DMS 273 treated with DMSO at 0.1 percent for 48 hours (cell line): ENCODE measurements at places on chromosomes 7 and 10.

- no peak for DNase-seq
These were observed 44.4 kb upstream of the TOMM7 start for GRCh38 chr7:22867003-22867402.

- no peak for DNase-seq
These were observed 473 bp upstream of the ZNF32 start for GRCh38 chr10:43649185-43649523.

- no peak for DNase-seq
These were observed 514.8 kb downstream of the AUTS2 start for GRCh38 chr7:70113078-70113477.

GRCh38 chr10:19970256-19970655, 154.0 kb downstream of the PLXDC2 start:
- DNase-seq = no peak

- no peak for DNase-seq
These were observed 406.3 kb downstream of the GFRA1 start for GRCh38 chr10:115866691-115867090.

DNA sequence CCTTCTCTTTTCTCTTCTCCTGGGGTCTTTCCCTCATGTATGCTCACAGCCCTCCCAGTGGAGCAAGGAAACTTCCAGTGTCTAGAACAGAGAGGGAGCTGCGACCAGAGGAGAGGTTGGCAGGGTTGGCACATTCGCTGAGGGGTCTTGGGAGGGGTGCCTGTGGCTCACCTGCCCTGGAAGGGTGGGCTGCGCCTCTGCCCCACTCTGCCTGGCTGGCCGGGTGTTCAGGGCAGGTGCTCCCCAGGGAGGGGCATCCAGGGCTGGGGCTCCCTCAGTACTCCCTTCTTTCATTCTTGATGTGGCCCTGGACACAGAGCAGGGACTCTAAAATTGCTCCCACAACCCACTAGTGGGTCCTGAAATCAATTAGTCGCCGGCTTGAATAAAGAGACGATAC, 16.9 kb downstream of the SHH start:
- no peak for DNase-seq

DNA sequence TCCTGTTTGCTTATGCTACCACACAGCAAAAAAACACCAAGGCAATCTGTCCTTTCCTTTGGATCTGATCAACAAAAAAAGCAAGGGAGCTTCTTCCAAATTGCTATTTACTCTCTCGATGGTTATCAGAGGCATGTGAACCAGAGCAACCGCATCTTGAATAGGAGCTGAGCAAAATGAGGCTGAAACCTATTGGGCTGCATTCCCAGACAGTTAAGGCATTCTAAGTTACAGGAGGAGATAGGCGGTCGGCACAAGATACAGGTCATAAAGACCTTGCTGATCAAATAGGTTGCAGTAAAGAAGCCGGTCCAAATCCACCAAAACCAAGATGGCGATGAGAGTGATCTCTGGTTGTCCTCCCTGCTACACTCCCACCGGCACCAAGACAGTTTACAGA, 76.8 kb upstream of the FRMD4A start:
- no peak for DNase-seq

- DNase-seq = no peak
These were observed 77.8 kb downstream of the PDGFA start for GRCh38 chr7:441684-442421.

DNA sequence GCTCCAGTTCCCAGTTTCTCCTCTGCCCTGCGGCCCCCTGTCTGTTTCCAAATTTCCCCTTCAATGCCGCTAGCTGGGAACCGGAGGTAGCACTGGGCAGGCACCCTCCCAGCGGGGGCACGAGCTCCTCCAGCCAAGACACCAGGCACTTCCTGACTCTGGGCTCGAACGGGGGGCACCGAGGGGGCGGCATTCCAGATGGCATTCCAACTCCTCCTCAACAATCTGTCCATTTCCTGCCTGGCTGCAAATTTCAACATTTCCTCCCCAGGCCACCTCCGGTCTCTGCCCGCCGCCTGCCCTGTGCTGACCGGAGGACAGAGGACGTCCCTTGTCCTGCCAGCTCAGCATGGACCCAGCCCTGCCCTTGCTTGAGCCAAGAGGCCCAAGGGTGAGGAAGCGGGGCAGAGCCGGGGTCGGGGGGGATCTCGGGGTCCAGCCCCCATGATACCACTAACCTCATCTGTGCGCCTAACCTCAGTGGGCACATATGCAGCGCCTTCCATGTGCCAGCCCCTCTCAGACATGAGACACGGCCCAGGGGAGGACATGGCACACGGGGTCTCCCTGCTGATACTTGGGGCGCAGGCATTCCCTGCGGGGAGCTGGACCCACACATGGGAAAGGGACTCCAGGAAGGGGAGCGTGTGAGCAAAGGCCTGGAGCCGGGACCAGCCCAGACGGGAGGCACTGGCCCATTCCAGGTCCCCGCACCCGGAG, 58.0 kb downstream of the PDGFA start:
- DNase-seq = no peak

DNA sequence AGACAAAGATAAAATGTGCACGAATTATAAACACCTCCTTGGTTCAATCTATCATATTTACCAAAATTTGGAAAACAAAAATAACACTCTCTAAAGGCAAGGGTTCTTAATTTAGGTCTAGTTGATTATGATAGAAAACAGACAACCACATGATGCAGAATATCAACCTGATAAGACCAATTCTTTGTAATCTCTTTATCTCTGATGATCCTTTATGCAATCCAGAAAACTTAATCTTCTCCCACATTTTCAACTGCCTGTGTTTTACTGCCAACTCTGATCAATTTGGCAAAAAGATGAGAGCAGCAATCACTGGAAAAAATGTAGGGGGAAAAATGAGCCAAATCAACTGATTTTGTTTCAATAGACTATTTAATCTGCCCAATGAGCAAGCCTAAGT, 148.5 kb downstream of the LRRN3 start:
- no peak for DNase-seq

DNA sequence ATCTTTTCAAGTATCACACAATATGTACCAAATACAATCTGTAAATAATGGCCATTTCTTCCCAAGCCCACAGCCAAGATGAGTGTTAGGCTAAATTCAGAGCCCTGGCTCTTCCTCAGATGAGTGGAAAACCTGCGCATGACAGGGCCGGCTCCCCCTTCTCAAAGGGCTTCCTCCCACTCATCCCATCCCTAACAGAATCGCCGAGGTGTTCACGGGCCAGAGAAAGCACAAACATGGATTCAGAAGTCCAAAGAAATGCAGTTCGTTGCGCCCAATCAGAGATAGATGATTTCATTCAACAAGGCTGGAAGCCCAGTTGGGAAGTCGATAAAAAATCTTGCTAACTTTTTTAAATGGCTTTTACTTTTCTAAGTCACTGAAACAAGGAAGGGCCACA, 121.8 kb downstream of the UBE2H start:
- DNase-seq = no peak

- DNase-seq = no peak
These were observed 141.8 kb downstream of the DIP2C start for GRCh38 chr10:547591-548081.
